ENCODE measurements at places on chromosomes 2 and 18. TPM values are rescaled to one million over a fixed set of nuclear protein-coding genes. Genes with fewer than 3 reads are reported as not detected.

DNA sequence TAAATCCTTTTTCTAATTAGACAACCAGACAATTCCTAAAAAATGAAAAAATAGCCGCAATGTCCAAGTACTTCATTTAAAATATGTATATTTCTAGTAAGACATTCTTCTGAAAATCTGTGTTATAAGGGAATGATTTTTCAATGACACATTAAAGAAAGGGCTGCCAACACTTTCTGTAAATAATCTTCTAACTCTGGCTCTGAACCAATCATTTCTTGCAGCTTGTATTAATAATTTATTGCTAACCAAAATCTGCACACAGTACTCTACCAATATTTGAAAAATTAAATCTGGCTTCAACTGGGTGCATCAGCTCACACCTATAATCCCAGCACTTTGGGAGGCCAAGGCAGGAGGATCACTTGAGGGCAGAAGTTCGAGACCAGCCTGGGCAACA lies 8.3 kb downstream of the NFU1 start:
- DNase-seq: no peak

The PNKD gene
- 28.5 TPM for total RNA-seq

The GALNT3 gene
- 2.2 TPM for total RNA-seq

DNA sequence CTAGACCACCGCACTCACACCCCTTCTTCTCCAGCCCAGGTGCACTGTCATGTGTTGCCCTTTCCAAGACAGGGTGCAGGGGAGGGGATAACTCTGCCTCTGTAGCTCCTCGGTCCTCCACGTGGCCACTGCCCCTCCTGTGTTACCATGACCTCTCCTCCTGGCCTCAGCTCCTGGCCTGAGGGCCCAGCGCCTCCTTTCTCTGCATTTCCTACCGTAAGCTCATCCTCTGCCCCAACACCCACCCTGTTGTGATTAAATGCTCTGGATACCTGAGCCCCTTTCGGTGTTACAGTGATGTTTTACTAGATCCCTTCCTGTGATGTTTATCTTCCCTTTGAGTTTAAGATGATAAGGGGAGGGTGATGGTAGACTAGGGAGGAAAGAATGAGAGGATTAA lies 242.3 kb downstream of the PTPRM start:
- DNase-seq: no peak

DNA sequence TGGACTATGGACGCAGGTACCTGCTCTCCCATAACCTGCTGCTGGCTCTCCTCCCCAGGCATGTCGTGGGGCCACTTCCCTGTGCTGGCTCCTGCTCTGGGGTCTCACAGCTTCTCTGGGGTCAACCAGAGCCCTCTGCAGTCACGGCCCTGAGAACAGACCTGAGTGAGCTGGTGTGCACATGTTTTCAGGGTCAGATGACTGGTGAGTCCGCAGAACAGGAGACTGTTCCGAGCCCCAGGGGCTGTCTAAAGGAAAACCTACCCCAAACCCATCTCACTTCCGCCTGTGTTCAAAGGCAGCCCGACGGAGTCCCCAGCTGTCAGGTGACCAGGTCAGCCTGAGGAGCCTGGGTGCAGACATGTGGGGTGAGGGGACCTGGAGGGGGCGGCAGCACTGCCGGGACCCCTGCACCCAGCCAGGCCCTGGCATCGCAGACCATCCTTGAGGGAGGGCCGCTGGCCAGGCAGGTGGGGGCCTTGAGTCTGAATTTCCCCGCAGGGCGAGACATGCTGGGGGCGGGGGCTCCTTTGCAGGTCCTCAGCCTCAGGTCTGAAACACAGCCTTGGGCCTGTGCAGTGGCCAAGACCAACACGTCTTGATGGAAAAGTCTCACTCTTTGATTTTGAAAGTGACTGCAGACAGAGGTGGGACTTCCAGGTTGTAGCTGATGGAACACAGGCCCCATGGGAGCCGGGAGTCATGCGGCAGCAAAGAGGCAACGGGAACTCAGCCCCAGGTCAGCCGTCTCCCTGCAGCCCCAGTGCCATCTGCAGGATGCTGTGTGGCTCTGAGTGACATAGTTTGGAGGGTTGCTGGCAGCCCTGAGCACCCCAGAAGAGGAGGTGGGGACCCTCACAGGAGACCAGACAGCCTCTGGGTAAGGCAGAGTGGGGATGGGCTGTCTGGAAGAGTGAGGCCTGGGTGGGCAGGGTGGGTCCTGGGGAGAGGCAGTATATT lies 65.3 kb downstream of the TWIST2 start:
- no peak for DNase-seq
